T-cell (primary cell): ENCODE measurements at places on chromosomes 11 and 22.

DNA sequence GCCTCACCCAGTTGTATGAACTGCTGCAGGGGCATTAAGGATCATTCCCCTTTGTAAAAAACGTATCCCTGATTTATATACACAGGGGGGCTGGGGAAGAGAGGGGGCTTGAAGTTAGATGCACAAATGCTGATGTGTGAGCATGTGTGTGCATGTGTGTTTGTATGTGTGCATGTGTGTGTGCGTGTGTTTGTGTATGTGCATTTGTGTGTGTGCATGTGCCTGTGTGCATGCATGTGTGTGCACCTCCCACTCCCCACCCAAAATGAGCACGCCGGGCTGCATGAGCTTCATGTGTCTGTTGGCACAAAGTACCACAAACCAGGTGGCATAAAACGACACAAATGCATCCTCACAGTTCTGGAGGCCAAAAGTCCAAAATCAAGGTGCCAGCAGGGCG lies 1315.2 kb downstream of the TBC1D22A start:
- no peaks in the 10 kb centered on the region for H3K27me3 ChIP-seq
- H3K27ac ChIP-seq: no peak overlapping the region
- H3K4me3 ChIP-seq: no peak overlapping the region
- H3K4me1 ChIP-seq: no peaks in the 10 kb centered on the region
- DNase-seq: no peak

- no peak overlapping the region for H3K4me3 ChIP-seq
- H3K36me3 ChIP-seq: peaks cover 90% of the 10 kb centered on the region
- H3K4me1 ChIP-seq: peaks cover 5% of the 10 kb centered on the region
- H3K27me3 ChIP-seq: no peaks in the 10 kb centered on the region
Observed at GRCh38 chr11:128777369-128778011, 83.6 kb downstream of the FLI1 start.

- H3K4me1 ChIP-seq: peaks cover 14% of the 10 kb centered on the region
- H3K27ac ChIP-seq: no peak overlapping the region
- no peak for DNase-seq
- no peaks in the 10 kb centered on the region for H3K36me3 ChIP-seq
Observed at GRCh38 chr11:130071211-130071712, 1.6 kb downstream of the APLP2 start.

- DNase-seq: no peak
- H3K4me3 ChIP-seq: no peak overlapping the region
- H3K36me3 ChIP-seq: no peaks in the 10 kb centered on the region
- no peaks in the 10 kb centered on the region for H3K27me3 ChIP-seq
Observed at GRCh38 chr11:19793326-19793725, 80.7 kb downstream of the NAV2 start.

- H3K4me3 ChIP-seq: peak within 1 kb of the TSS; percentile 77
- H3K36me3 ChIP-seq: no peaks in the 10 kb centered on the region
- peaks cover 36% of the 10 kb centered on the region for H3K4me1 ChIP-seq
- no peaks in the 10 kb centered on the region for H3K27me3 ChIP-seq
- H3K27ac ChIP-seq: no peak within 1 kb of the TSS
Observed at GRCh38 chr11:117876341-117877119, at the start of gene FXYD6. FXYD6 (minus strand) TSS chr11:117876658; CDS start chr11:117842776, 33,882 bp downstream.

GRCh38 chr22:49234459-49234858 lies 593.2 kb downstream of the BRD1 start:
- no peaks in the 10 kb centered on the region for H3K27me3 ChIP-seq
- no peak for DNase-seq
- no peak overlapping the region for H3K4me3 ChIP-seq
- H3K36me3 ChIP-seq: no peaks in the 10 kb centered on the region
